Activated CD4-positive, alpha-beta T cell treated with anti-CD3 and anti-CD28 coated beads for 4 hours (primary cell): ENCODE measurements at places on chromosomes 5 and 9.

- no peak for DNase-seq
These were observed 35.8 kb upstream of the TGFBR1 start for GRCh38 chr9:99069075-99069474.

- DNase-seq: no peak
These were observed 149.6 kb downstream of the DROSHA start for GRCh38 chr5:31382051-31382878.

- no peak for DNase-seq
These were observed 422.6 kb upstream of the CD180 start for GRCh38 chr5:67619235-67619634.

DNA sequence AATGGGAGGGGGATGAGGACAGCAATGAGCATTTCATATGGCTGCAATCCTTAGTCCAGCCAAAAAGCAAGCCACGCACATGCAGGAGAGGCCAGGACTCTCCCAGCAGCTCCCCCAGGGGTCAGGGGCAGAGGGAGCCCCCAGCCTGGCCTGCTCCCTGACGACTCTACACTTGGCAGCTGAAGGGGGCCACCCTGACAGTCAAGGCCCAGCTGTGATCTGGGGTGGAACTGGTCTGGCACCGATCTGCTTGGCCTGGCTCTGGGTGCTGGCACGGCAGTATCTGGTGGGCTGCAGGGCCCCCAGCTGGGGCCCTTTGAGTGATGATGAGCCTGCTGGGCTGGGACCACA lies 118.1 kb downstream of the ADAMTS2 start:
- no peak for DNase-seq

GRCh38 chr5:133731951-133732350 lies 119.6 kb upstream of the FSTL4 start:
- no peak for DNase-seq

GRCh38 chr5:39580702-39581453 lies 156.1 kb upstream of the DAB2 start:
- no peak for DNase-seq

DNA sequence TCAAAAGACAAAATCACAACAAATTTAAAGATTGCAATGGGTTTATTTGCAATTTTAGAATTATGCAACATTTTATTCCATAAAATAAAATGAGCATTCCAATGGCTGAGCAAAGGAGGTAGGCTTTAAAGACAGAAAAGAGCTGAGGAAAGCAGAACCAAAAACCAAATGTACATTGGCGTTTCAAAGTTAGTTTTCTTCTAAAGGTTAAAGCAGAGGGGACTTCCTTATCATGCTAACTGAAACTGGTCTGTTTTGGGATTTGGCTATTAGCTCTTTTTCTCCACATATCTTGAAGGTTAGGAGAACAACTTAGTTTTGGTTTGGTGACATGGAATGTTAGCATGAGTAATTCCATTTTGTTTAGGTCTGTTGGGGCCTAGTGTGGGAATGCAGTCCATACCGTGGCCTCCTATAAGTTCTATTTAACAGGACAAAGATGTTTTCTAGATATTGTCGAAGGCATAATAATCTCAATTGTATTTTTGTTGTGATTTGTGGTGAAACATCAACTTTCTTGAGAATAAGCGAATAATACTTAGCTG lies 20.3 kb downstream of the DCP2 start:
- DNase-seq: no peak

GRCh38 chr9:137456061-137456863 lies 2.9 kb downstream of the NSMF start:
- DNase-seq: no peak

DNA sequence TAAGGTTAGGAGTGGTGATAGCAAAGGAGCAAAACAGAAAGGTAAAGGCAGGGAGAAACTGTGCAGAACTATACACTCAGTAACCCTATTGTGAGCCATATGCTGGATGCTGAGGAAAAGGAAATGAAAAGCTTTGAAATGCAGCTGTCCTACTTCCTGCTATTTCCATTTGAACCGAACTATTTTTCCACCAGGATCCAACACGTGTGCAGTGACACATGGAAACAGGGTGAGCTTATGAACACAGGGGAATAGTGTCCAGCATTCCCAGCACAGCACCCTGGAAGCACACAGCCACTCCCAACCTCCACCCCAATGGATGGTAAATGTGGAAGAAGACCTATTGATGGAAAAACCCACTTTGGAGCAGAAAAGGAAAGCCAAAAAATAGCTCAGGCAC lies 69.0 kb upstream of the SLC12A2 start:
- DNase-seq: no peak

- DNase-seq: no peak
These were observed 88.4 kb upstream of the ADRA1B start for GRCh38 chr5:159827861-159828260.

DNA sequence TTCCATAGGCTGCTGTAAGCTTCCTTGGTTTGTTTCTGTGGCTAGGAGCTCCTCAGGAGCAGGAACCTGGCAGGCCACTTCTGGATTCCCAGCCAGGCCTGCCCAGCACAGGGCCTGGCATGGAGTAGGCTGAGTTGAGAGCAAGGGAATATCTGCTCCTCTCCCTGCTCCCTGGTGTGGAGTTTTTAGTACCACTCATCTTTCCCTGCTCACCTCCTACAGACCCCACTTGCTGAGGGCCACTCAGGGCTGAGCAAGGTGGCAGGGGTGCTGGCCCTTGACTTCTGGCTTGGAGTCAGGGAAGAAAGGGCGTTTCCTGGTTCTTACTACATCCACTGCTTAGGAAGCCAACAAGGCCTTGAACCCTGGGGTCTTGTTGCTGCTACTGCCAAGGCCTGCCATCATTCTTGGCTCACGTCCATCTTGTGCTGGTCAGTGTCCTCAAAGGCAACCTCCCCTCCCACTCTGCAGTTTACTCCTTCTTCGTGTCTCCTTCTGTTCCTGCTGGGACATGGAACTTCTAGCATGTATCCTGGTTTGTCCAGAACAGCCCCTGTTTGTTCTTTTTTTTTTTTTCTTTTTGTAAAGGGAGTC lies 54.9 kb downstream of the PSD2 start:
- no peak for DNase-seq

- no peak for DNase-seq
These were observed 1440.2 kb upstream of the ACO1 start for GRCh38 chr9:30944225-30944569.

- no peak for DNase-seq
These were observed 17.9 kb upstream of the AFF4 start for GRCh38 chr5:132981288-132981687.

- DNase-seq: no peak
These were observed 29.5 kb downstream of the FOXD1 start for GRCh38 chr5:73419117-73419464.

GRCh38 chr9:33294670-33295432 lies 4.5 kb downstream of the NFX1 start:
- no peak for DNase-seq

GRCh38 chr9:130150779-130151382 lies 21.3 kb upstream of the NCS1 start:
- DNase-seq: no peak

DNA sequence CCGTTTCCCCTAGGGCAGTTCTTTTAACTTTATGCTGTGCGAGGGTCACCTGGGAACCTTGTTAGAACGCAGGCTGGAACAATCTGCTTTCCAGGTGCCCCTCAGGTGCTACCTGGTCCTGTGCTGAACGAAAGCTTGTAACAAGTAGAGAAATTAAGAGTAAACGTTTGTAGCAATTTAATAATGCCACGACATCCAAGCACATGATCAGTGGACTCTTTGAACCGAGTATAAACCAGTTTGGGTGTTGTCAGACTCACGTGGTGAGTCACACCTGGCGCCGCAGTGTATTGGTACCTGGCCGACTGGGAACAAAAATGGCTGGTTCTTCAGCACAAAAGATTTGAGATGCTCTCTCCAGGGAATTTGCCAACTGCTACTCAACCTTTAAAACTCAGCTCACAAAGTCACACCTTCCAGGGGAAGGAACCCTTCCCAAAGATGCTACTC lies 926 bp upstream of the MYO10 start:
- DNase-seq: no peak

GRCh38 chr9:132810314-132810713 lies 67.8 kb downstream of the AK8 start:
- no peak for DNase-seq

DNA sequence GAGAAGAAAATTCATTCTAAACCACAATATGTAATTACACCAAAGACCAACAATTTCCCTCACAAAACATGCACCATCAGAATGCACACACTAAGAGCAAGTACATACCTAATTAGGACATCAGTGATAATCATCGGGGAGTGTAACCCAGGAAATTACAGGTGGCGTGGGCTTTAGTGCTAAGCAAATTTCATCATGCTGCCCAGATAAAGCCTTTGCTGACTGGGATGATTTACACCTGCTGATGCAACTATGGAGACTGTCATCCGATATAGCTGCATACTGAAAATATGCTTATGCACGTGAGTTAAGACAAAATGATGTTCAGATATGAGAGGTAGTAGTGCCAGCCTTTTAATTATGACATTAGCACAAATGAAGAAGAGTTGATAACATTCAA lies 123.2 kb downstream of the DCP2 start:
- no peak for DNase-seq

DNA sequence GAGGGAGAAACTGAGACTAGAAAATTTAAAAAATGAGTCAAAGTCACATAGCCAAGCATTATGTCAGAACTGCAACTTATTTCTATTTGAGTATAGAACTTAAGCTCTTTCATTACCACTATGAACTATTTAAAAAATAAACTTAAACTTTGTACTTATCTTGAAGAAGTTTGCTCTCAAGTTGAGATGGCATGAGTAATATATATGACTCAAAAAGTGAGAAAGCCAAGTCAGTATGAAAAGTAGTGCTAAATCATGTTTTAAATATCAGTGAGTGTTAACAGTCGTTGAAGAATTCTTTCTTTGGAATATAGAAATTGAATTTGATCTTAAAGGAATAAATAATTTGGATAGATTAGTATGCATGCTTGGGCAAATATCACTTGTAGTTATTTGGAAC lies 36.3 kb upstream of the CDH10 start:
- DNase-seq: no peak

- DNase-seq: no peak
These were observed 55.4 kb downstream of the FXN start for GRCh38 chr9:69090946-69091345.

GRCh38 chr9:128011071-128011817 lies 30.5 kb upstream of the EEIG1 start:
- DNase-seq: no peak

- DNase-seq: no peak
These were observed 14.0 kb downstream of the PDGFRB start for GRCh38 chr5:150141544-150142184.

DNA sequence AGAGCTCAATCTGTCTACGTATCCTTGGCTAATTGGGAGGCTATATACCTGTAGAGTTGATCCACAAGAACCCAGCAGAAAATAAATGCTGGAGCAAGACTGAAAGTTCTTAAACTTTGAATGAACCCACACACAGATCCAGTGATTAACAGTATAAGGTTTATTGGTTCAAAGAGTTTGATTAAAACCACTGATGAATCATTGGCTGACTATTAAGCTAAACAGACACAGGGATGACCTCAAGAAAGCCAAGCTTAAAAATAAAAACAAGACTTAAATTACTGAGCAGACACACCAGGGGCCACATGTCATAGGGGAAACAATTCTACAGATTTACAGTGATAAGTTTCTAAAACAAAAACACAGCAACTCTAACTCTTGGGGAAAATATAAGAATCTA lies 163.6 kb downstream of the SPATA31D1 start:
- no peak for DNase-seq

DNA sequence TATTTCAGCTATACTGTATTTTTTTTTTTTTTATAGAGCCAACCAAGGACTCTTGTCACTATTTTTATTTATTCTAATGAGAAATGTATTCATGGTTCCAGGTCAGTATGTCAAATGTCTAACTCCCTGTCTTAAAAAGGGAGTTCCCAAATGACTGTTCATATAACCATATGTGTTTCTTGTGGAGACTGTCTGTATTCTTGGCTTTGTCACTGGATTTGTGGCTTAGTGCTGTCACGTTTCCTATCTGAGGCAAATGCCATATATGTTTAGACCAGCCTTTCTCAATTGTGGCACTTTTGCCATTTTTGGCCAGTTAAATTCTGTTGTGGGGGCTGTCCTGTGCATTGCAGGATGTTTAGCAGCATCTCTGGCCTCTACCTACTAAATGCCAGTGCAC lies 3.1 kb downstream of the GCNT1 start:
- no peak for DNase-seq

DNA sequence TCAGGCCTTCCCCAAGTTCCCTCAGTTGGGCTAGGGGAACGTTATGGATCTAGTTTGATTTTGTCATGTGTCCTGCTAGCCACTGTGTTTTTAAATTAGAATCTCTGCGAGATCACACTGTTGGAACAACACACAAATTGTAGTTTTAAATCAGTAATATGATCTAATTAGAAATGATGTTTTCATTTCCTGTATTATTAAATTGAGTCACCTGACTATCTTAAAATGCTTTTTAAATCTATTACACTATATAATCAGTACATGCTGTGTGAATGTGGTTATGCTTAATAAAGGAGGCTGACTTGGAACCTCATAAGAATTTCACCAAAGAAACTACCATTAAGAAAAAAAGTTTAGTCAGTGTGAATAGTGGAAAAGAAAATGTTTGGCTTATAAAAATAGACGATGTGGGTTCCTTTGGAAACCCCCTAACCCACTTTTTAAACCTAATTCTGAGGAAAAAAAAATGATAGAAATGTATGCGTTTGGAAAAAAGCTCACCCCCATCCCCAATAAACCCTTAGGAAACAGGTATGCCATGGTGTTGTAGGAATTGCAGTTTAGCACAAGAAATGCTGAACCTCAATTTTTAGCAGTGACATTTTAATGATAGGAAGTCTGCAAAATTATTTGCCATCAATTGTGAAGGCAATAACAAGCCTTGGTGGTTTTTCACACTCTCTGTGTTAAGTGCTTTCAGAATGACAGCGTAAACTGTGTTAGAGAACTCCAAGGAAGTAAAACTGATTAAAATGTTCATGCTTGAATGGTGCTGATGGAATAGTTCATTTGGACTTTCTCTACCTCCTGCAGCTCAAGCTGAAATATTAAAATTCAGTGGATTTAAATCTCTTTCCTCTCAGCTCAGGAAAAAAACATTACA lies 59.0 kb downstream of the TLE4 start:
- DNase-seq: no peak

GRCh38 chr5:31556461-31556860 lies 24.4 kb downstream of the C5orf22 start:
- no peak for DNase-seq

DNA sequence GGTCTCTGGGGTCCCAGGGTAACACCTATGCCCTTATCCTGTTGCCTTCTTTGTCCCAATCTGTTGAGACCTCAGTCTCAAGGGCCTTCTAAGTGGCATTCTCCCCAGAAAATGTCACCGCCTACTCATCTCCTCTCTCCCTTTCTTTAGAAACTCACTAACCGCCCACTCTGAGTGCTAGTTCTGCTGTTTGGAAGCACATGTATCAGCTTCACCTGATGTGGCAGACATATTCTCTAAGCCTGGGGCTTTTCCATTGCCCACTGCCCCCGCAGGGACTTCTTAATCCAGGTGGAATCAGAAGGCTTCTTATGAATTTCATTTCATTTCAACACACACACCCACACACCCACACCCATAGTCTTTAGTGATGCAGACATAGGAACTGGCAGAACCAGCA lies 165.1 kb downstream of the ASTN2 start:
- no peak for DNase-seq

- DNase-seq: peak; percentile 44
These were observed 18.0 kb downstream of the MAP3K1 start for GRCh38 chr5:56833325-56833724.
